ENCODE measurements at places on chromosomes 11 and 22.

DNA sequence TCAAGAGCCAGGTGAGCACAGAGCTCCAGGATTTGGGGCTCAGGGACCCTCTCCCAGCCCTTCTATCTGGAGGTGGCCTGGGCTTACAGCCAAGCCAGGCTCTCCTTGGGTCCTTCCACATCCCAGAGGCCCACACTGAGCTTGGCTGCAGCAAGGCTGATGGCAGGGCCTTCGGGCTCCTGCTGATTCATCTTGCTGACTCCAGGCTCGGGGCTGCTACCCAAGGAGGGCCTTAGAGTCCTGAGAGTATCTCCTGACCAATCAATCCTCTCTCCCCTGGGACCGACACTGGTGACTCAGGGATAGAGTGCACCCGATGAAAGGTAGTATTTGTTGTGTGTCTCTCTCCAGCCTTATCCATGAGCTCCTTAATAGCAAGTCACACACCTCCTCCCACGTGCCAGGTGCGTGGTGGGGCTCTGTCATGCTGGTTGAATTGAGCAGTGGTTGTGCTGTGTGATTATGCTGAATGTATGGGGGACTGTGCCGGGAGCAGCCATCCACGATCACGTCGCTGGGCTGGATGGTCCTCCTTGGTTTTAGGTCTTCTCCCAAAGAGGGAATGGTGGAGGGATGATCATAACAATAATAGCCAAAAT lies 62.3 kb downstream of the GRIK4 start:
- no peak for DNase-seq

DNA sequence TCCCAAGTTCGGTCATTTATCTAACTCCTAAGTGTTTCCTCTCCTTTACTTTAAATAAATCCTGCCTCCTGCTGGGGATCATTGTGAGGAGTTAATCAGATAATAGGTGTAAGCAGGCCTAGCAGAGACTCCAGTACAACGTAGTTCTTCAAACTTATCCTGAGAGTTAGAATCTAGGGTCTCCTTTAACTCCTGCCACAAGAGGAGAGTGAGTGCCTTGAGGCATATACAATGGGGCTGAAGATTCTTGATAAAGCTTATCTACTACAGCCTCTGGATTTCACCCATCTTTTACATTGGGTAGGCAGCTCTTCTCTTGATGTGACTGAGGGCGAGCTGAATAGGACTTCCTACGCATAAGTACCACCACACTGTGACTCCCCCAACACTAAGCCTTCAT lies 3.1 kb upstream of the GALNT18 start:
- no peak for DNase-seq

- no peak for DNase-seq
Measured at GRCh38 chr11:120431633-120432032, 79.9 kb upstream of the GRIK4 start.

- peak; percentile 14 for DNase-seq
Measured at GRCh38 chr11:1168256-1168655, 10.5 kb downstream of the MUC5AC start.

- DNase-seq, result no peak
Measured at GRCh38 chr11:117826190-117826570, 1.6 kb upstream of the FXYD2 start.

- no peak for DNase-seq
Measured at GRCh38 chr11:42967653-42968052, 344.1 kb upstream of the API5 start.
